ENCODE measurements at places on chromosomes 7 and 10.

GRCh38 chr10:103053659-103054581, 135.8 kb downstream of the CNNM2 start:
- DNase-seq: peak; percentile 80

DNA sequence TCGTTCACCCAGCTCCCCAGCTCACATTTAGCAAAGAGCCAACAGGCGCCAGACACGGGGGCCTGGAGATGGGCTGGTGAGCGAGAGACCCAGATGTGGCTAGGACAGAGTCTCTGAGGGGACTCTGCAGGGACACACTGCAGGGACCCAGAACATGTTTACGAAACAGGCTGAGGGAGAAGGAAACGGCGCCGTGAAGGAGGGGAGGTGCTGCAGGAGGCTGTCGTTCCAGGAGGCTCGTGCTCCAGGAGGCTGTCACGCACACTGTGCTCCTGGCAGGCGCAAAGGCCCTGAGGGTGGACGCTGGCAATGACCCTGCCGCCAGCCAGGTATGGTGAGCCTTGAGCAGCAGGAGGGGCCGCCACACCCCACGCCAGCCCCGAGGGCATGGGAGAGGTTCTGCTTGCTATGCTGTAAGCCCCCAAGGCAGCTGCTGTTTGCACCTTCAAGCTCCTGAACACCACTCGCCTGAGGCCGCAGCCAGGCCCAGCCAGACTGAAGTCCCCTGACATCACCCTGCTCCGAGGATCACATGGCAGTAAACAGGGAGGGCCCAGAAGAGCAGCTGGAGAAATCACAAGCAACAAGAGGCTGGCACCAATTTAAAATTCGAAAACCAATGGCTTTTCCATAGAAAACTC, 27.3 kb downstream of the ADAP1 start:
- no peak for DNase-seq

- DNase-seq: no peak
These were observed 25.8 kb downstream of the PLA2G12B start for GRCh38 chr10:72928798-72929197.

DNA sequence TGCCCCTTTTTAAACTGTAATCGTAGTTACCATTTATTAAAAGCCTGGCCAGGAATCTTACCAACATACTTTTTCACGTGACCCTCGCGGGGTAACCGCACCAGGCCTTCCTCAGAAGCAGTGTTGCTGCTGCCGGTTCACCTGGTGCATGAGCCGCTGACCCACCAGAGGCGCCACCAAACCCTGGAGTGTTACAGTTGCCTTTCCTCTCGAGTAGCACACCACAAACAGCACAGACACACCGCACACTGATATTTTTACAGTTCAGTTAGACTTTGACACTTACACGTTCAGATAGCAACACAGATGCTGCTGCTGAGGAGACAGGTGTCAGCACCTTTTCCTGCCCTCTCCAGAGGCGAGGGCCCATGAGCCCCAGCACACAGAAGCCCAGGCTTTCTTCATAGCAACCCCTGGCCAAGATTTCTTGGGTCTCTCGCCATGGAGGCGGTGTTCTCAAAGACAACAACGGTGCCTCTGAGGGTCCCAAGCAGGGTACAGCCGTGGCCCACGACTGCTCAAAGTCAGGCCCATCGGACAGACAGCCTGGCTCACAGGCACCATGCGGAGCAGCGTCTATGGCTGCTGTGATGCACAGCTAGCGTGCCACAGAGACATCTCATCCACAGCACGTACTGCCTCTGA, 123.1 kb downstream of the DIP2C start:
- no peak for DNase-seq

DNA sequence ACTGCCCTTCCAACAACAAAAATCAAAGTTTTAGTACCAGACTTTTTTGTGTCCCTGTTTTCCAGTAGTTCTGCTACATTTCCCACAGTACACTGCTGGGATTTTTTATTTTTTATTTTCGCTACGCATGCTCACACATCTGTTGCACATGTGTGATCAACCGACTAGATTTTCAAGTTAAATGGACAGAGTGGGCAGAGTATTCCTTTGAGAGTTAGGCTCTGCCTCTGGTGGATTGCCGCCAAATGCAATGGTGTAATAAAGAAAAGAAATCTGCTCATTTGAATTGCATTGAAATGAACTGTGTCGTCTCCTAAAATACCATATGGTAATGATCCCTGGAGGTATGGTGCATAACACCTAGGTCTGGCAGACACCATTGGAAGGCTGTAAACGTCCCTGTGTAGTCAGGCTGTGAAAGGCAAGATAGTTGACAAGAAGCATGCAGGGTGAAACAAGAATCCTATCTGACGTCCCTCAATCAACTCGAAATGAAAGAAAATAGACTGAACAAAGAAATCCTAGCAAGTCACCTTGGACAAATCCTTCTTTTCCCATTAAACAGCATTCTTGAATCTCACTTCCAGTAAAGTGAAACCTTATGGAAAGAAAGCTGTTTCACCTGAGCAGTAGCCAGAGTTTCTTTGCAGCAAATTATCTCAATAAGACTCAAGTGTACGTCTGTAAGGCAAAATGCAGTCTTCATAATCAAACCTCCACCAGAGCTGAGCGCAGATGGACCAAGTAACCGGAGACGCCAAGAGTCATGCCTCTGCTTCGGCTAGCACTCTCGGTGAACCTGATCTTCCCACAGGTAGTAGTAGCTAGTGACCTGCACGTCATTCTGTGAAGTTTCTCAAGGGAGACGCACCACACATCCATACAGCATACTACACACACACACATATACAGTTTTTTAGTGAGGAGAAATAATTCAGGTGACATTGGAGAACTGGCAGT, 357.3 kb downstream of the CRPPA start:
- DNase-seq: no peak

DNA sequence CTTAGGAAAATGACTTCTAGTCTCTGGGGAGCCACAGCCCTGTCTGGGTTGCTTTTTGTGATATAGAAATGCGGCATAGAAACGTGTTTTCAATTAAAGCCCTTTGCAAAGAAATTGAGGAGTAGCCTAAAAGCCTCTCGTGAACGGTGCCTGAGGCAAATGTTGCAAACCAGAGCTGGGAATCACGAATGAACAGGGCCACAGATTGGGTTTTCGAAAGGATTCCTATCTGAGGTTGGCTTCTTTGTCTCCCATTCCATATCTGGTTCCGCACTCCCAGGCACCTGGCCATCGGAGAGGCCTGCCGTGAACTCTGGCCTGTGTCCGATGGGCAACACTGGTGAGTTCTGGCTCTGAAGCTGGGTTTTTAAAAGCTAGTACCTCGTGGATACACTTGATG, 221.6 kb downstream of the TCF7L2 start:
- no peak for DNase-seq

GRCh38 chr7:84336303-84336702, 141.7 kb upstream of the SEMA3A start:
- DNase-seq: no peak

GRCh38 chr10:131193923-131194322, 117.6 kb downstream of the TCERG1L start:
- no peak for DNase-seq

- no peak for DNase-seq
These were observed 42.5 kb upstream of the AHR start for GRCh38 chr7:17255926-17256325.

GRCh38 chr7:2709553-2710285, 21.7 kb downstream of the AMZ1 start:
- peak; percentile 78 for DNase-seq

DNA sequence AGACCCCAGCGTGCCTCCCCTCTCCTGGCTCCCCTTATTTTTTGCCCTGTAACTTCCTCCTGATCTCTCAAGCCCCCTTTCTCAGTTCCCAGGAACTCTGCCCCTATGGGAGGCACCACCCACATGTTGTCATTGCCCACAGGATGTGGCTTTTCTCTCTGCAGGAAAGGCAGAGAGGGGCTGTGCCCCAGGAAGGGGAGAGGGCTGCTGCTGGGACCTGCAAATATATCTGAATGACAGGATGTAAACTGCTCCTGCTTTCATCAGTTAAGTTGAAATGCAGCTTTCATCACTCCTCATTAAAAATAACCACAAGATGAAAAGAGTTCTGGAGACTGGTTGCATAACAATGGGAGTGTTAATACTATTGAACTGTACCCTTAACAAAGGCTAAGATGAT, 103.3 kb downstream of the CLEC2L start:
- peak; percentile 20 for DNase-seq

GRCh38 chr10:43396061-43396927, 12.7 kb downstream of the HNRNPF start:
- peak; percentile 78 for DNase-seq

GRCh38 chr7:26841003-26841739, 23.2 kb downstream of the SKAP2 start:
- no peak for DNase-seq

DNA sequence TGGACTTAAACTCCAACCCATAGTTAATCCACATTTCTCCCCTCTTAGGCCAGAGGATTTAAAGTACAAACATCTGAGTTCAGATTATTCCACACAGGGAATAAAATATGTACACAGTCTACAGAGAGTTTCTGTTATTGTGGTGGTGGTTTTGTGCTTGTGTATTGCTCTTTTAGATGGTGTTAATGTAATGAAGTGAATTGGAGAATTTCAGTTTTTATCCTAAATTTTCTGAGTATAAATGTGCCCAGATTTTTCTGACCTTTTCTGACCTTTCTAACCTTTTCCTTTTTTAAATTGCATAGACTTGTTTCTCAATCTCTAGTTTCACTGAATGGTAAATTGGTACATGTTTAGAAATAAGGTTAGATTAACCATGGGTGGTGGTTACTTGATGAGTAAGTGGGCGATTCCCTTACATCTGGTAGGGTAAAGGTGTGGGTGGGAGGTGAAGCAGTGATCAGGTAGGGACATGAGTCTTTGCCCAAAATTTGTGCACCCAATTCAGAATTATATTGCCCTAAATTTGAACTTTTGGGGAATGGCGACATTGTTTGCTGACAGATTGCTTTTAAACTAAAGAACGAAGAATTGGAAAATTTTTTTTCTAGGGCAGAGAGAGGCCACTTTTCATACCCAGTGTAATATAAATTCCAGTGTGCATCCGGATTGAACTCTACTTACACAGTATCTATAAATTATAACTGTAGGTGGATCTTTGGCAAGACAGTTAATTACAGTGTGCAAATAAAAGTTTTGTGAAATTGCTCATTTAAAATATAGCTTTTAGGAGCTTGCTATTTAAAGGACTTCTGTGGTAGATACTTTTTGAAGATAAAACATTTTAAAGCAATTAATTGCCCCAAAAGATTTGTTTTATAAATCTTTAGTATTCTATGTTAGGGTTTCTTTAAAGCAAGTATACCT, 62.2 kb downstream of the ST7 start:
- DNase-seq: no peak

DNA sequence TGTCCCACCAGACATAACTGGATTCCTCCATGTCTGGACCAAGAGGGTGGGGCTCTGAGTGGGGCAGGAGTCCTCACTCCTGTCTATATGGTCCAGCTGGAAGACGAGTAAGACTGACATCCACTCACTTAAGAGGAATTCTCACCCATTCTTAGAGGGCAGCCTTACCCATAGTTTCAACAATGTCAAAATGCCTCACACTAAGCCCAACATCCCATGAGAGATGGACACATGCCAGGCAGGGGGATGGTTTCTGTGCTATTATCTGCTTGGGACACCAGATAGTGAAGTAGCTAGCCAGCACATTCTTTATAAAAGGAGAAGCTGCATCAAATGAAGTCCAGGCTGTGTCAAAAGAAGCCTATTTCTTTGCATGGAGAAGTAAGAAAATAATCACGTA, 4.7 kb upstream of the LANCL2 start:
- no peak for DNase-seq

DNA sequence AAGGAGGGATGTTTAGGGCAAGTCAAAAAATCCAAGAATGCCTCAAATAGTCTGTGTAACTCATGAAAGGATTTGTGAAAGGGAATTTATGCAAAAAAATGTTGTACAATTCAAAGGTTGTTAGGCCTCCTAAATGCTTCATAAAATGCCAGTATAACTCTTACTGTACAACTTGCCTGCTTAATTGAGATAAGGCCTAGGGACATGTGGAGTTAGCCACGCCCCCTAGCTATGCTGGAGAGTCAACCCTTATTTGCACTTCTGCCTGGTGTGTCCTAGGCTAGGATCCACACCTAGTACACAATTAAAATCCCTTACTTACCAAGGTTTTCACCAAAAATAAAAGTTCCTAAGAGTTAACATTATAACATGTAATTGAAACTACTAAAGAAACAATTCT, 77.2 kb downstream of the ZNF680 start:
- DNase-seq: no peak

Data from CD4-positive, alpha-beta T cell treated with Interleukin-21 for 1 hour (primary cell).